ENCODE measurements at places on chromosomes 12 and 14. TPM values are rescaled to one million over a fixed set of nuclear protein-coding genes. Genes with fewer than 3 reads are reported as not detected.

DNA sequence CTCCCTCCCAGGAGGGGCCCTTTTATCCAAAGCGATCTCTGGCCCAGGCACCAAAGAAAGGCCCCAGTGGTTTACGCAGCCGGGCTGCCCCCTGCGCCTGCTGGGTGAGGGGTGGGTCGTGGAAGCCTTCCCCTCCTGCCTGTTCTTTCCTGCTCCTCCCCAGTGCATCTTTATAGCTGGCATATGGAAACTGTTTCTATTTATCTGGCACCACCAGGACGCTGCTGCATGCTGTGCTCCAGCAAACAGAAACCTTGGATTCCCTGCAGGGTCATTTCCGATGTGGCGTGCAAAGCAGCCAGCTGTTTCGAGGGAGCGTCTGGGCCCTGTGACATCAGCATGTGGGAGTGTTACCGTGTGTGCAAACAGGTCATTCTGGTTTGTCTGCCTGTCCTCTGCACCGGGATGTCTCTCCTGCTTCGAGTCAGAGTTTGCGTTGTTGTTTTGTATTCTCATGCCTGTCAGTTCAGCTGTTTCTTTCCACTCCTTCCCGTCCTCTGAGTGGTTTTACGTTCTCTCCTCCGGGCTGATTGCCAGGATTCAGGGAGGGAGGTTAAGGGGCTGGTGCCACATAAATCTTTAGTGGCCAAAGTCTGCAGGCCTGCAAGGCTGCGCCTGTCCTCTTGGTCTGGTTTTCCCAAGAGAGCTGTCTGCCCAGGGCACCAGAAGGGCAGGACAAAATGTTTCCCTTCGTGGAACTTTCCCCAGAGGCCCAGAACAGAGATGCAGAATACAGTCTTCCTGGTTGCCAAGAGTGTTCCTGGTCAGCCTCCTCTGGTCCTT lies 24.6 kb downstream of the TPCN1 start:
- H3K4me3 ChIP-seq, result peak overlapping the region; percentile 42
- no peaks in the 10 kb centered on the region for H3K27me3 ChIP-seq
- H3K27ac ChIP-seq, result peak overlapping the region; percentile 86
- no peak for DNase-seq
- peaks cover 12% of the 10 kb centered on the region for H3K36me3 ChIP-seq

- no peaks in the 10 kb centered on the region for H3K36me3 ChIP-seq
- DNase-seq, result no peak
- peak overlapping the region; percentile 36 for H3K27ac ChIP-seq
These were observed 90.1 kb upstream of the FLRT2 start for GRCh38 chr14:85439696-85440328.

DNA sequence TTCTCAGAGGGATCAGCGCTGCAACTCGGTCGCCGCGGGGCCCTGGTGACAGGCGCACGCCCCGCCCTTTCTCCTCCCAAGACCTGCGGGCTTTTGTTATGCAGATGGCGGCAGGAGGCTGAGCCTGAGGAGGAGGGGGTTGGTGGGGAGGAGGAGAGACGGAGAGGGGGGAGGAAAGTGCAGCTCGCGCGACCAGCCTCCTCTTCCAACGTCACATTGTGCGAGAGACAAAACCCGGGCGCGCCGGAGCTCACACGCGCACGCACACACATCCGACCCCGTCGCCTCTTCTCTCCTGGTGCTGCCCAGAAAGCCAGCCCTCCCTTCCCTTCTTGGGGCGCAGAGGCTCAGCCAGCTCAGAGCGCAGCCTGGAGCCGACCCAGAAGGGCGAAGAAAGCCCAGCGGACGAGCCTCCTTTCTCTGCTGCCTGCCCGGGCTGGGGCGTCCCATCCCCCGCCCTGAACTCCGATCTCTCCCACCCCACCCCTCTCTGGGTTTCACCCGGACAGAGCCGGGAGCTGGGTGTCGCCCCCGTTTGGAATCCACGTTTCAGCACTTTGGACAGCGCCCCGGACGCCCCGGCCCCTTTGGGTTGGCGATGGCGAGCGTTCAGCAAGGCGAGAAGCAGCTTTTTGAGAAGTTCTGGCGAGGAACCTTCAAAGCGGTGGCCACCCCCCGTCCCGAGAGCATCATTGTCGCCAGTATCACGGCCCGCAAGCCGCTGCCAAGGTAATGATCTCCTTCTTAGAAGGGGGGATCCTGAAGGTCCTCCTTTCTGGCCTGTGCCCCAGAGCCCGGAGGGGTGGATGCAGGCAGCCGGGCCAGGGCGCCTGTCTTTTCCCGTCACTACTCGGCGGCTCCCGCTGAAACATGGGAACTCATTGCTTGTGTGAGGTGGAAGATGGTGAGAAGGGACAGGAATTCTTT lies at the start of gene SRRM4:
Gene SRRM4, plus strand, starts transcription at position 257 of the 927 bp plus-strand sequence. Its CDS starts 342 bp downstream, at position 599.
- H3K27me3 ChIP-seq, result no peaks in the 10 kb centered on the region
- H3K36me3 ChIP-seq, result no peaks in the 10 kb centered on the region
- H3K4me3 ChIP-seq, result no peak within 1 kb of the TSS
- no peak for DNase-seq
- no peak within 1 kb of the TSS for H3K27ac ChIP-seq

The RFX4 gene
- total RNA-seq, result not detected

The SAMD4A gene
- 66.0 TPM for total RNA-seq

The TRMT5 gene
- 3.5 TPM for total RNA-seq

The COX8C gene
- total RNA-seq, result not detected

The BBOF1 gene
- total RNA-seq, result 16.2 TPM

The GPRC5D gene
- not detected for total RNA-seq

The APOF gene
- not detected for total RNA-seq

DNA sequence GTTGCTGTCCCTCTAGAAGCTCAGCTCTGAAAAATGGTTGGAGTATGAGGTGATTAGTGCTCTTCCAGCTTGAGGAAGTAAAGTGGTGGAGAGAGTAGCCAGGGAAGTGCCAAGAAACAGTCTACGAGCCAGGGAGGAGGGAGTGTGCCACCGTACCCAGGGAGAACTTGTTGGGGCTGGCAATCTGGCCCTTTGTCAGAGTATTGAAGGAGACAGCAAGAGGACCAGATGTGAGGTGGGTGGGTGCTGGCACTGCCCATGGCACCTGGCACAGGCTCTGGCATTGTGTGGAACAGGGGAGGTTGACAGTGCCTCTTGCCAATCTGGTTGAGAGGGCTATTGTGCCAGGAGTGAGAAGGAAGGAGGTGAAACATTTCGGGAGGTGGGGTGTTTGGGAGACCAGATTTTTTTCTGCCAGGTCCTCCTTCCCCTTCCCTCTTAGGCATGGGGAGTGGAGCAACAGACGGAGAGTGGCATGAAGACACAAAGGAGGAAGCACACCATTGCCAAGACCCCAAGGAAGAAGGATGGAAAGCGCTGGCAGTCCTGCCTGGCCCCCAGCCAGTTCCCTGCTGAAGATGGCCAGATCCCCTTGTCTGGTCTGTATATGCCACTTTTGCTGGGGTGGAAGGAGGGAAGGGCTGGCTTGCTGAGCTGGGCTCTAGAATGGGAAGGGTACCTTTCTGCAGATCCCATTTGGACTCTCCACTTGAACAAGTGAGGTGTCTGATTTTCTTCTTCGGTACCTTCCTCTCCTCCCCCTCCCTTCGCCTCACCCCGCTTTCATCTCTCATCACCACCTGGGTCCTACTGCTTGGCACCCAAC lies 37.5 kb downstream of the ZFHX2 start:
- no peaks in the 10 kb centered on the region for H3K36me3 ChIP-seq
- H3K27me3 ChIP-seq, result no peaks in the 10 kb centered on the region
- no peak for DNase-seq
- H3K4me1 ChIP-seq, result no peaks in the 10 kb centered on the region
- H3K4me3 ChIP-seq, result no peak overlapping the region
- H3K27ac ChIP-seq, result no peak overlapping the region
